ENCODE measurements at places on chromosomes 13 and 19. TPM values are rescaled to one million over a fixed set of nuclear protein-coding genes. Genes with fewer than 3 reads are reported as not detected.

CCNA1 gene
- polyA plus RNA-seq: 18.5 TPM

ZNF773 gene
- polyA plus RNA-seq: 16.0 TPM

CTXN1 gene
- polyA plus RNA-seq: 182 TPM

USE1 gene
- polyA plus RNA-seq: 38.7 TPM

C1QTNF9 gene
- 0.82 TPM for polyA plus RNA-seq

TMEM86B gene
- polyA plus RNA-seq: 8.0 TPM

KLK4 gene
- 1.9 TPM for polyA plus RNA-seq
